ENCODE measurements at places on chromosomes 6 and 20.

GRCh38 chr6:109295109-109295773, 87.0 kb downstream of the CD164 start:
- DNase-seq = no peak

- no peak for DNase-seq
These were observed 9.3 kb downstream of the GFRA4 start for GRCh38 chr20:3653921-3654320.

DNA sequence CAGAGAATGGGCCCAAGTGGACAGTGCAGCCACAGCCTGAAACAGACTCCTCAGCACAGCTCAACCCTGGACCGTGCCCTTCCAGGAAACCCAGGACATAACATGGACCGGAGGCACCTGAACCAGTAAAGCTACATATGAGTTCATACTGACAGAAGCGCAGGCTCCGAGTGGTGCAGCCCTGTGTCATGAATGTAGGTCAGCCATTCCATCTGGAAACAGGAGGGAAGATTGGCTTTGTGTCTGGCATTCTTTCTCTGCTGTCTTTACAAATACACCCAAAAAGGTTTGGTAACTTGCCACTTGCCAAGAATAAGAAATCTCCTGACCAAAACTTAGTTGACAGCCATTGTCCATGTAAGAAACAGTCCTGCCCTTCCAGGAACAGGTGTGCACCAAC, 366.6 kb downstream of the RNGTT start:
- DNase-seq = no peak

DNA sequence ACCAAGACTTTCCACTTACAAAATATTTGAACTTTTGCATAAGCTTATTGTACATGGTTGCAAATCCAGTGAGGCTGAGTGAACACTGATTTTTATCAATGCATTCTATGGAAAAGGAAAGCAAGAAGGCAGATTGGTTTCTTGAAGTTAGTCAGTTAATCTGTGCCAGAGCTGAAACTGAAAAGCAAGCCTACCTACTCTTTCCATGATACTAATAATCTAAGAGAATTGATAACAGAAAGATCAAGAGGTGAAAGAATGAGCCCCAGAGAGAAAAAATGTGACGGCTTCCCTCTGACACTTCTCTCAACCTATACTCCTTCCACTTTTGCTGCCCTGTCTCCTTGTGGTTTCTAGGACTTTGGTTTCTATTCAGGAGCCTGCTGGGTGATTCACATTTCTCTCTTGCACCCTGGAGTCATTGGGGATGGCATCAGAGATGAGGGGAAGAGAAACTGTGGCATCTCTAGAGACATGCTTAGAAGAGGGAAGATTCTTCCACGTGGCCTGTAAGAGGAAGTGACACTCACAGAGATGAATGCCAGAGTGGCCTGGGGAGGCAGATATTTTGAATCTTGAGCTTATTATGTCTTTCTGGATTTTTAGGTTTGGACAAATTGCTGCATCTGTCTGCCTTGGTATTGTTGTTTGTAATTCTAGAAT, 158.6 kb upstream of the RIMS1 start:
- no peak for DNase-seq

DNA sequence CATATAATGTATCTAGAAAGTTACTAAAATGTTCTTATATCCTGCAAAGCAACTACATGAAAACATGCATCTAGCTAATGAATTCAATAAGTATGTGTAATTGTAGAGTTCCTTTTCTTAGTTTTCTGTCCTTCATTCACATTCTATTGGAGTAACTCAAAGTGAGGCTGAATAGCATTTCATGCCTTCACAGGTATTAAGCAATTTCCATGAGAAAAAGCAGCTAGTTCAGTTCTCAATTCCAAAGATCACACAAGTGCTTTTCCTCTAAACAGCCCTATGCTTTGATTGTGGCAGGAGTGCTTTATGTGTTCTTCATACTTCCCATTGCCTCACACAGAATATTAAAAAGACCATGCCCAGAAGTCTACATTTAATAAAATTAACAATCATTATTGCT, 274.9 kb downstream of the RFPL4B start:
- DNase-seq = no peak

DNA sequence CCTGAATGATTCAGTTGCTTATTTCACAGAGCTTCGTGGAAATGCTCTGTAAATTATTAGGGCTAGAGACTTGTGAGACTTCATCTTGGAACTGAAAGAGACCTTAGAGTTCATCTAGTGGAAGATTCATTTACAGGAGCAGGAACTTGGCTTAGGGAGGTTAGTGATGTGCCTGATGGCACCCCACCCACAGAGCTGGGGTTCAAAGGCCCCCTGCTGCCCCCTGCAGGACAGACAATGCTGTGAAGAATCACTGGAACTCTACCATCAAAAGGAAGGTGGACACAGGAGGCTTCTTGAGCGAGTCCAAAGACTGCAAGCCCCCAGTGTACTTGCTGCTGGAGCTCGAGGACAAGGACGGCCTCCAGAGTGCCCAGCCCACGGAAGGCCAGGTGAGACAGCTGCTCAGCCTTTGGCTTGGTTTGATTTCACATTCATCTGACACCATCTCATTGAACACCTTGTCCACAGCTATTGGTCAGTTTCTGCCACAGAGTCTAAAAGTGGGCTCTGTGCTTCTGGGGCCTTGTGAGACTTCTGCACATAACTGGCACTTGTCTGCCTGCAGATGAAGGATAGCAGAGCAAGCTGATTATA, 25.1 kb downstream of the MYBL2 start:
- peak; percentile 39 for DNase-seq

GRCh38 chr6:4085332-4085700, 6.4 kb upstream of the FAM217A start:
- no peak for DNase-seq

DNA sequence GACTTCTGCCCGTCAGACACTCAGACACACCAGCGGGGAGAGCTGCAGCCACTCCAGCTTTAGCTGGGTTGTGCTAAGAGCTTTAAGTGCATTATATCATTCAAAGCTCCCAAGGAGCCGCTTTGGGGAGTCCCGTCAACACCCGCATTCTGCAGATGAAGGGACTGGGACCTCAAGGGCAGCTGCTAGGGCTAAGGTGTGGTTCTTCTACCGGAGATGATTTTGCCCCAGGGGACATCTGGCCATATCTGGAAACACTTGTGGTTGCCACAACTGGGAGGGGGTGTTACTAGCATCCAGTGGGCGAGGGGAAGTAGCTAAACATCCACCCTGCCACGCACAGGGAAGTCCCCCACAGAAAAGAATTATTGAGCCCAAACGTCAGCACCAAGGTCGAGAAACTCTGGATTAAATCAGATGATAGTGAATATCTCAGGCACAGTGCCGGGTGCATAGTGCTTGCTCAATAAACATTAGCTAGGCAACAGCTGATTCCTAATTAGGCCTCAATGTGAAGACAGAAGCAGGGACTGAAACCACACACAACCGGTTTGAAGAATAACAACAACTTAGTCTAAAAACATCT, 29.6 kb downstream of the PMEPA1 start:
- DNase-seq = no peak

- no peak for DNase-seq
These were observed 336 bp upstream of the LY6G5C start for GRCh38 chr6:31681135-31681671.

- DNase-seq = no peak
These were observed 68.6 kb downstream of the JPH2 start for GRCh38 chr20:44118185-44119033.

- DNase-seq = no peak
These were observed 182.5 kb downstream of the GMPR start for GRCh38 chr6:16420715-16421461.

GRCh38 chr6:164756723-164757122, 552.7 kb downstream of the C6orf118 start:
- no peak for DNase-seq

DNA sequence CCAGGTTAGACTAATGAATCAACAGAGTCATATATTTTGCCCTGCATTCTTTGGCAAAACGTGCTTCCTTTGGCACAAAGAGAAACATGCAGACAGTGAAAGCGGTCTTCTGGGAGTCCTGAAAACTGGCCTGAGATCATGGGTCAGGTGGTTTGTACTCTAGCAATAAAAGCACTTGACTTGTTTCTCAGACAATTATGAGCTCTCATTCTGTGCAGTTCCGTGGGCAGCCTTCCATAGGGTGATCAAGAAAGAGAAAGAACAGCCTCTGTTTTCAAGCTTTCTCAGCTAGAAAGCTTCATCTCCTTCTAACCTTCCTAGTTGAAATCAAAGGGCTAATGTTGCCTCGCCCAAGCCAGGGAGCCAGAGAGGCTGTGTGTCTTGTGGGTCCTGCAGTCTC, 62.7 kb upstream of the ISM1 start:
- no peak for DNase-seq

DNA sequence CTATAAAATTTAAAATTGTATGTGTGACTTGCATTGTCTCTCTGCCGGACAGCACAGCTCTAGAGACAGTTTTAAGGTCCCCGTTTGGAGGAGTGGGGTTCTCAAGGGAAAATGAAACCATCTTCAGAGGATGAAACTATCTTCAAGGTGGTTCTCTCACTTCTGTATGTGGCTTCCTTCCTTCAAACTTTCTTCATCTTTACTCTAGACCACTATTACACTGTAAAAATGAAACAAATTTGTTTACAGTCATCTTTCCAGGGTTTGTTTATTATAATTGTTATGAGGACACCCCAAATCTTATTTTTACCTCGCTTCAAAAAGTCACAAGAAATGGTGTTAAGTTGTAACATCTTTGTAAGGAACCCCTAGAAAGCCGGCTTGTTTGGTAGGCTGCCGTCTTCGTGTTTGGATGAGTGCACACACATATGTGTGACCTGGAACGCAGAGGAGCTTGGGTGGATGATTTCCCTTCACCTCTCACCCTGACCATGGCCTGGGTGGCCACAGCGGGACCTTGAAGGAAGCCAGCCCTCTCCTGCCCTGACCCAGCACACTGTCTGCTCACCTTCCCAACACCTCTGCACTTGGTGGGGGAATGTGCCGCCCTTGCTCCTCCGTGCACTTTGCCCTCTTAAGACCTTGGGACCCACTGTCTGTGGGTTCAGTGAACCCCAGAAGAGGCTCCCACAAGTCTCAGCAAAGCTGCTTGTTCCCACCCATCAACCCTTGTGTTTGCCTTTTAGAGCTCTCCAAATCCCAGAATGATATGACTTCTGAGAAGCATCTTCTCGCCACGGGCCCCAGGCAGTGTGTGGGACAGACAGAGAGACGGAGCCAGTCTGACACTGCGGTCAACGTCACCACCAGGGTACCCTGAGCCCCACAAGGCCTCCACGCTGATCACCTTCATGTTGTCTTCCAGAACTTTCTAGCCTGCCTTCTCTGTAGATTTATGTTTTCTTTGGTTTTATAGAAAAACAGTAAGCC, 67.8 kb downstream of the SYTL3 start:
- DNase-seq = no peak

DNA sequence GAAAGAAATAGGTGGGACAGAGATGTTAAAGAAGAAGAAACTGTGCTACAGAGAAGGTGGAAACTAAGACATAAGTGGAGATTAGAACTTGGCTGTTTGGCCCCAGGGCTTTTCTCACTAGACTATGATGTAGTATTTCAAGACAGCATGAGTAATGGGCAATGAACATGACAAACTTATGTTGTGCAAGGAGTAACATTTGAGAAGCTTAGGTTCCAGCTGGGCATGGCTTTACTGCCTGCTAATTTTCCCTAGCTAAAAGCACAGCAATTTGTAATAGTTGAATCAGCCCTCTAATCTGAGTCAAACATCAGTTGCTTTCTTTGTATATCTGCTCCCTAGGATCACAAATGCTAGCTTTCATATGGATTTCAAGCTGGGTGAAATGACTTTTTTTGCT, 294.3 kb upstream of the BMP2 start:
- DNase-seq = no peak

GRCh38 chr20:1469925-1470571, 3.4 kb upstream of the NSFL1C start:
- DNase-seq = no peak

DNA sequence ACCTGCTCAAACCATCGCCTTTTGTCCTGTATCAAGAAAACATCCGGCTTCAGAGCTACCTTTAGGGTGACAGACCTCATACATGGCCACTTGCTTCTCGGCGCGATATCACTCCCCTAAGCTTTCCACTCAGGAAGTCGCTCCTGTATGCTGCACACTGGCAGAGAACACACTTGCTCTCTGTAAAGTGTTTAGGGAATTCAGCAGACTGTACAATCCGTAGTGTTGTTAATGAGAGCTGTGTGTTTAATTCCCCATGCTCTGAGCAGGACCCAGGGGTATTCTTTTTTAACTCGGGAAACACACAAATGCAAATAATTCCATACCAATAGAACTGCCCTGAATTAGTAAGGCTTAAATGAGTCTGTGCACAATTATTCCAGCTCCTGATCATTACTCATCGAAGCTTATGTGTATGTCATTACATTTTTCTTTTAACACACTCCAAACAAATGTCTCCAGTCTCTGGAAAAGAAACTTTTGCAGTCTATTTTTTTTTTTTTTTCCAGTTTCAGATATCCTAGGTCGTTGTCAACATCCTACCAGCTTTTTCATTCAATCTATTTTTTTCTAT, 338.7 kb upstream of the ARID1B start:
- DNase-seq = no peak

DNA sequence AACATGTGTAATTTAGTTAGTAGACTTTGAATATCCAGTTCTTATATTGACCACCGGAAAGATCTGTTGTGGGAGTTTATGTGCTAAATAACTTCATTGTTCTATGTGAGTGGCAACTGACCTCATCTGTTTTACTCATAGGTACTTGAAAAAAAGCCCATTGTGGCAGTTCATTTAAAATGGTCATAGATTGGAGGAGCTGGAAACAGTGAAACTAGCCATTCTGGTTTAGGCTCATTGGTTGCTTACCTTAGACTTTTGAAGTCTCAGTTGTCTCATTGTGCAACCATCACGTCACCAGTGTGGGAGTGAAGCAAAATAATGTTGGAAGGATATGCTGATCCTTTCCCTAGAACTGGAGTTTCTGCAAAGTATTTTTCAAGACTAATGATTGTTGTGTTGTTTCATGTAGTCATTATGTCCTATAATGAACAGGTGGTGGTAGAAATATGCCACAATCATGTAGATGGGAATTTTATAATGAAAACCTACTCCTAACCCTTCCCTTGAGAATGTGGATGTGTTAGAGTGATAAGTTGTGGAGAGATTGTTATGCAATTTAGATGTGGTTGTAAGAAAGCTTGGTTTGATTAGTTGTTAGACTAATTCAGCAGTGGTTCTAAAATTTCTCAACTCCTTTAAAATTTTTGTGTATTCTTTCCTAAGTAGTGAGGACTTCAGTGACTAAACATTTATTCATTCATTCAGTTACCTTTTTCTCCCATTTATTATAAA, 18.3 kb downstream of the DSP start:
- DNase-seq = no peak

- DNase-seq = no peak
These were observed 191.7 kb upstream of the TSHZ2 start for GRCh38 chr20:52780462-52780861.

- DNase-seq = no peak
These were observed 43.1 kb upstream of the TNFAIP3 start for GRCh38 chr6:137823826-137824555.
